Activated CD4-positive, alpha-beta T cell treated with anti-CD3 and anti-CD28 coated beads, Interleukin-2, amount 50 U/mL, for 1 hour (primary cell): ENCODE measurements at places on chromosomes 5 and 9.

DNA sequence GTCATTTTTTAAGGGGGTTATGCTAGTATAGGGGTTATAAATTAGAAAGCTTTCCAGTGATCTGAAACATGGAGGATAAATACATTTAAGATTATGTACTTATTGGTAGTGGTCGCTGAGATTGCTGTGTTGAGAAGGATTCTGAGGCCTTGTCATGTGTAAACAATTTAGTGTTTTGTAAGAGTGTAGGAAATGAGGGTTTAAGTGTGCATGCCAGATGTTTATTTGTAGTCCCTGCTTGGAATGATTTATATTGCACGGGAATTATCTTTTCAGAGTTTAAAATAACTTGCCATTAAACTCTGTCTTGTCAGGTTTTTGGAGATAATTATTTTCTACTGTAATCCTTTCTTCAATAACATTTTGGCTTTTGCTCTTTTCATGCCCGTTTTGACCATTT is 19.4 kb downstream of the ZNF618 start:
- DNase-seq: no peak

DNA sequence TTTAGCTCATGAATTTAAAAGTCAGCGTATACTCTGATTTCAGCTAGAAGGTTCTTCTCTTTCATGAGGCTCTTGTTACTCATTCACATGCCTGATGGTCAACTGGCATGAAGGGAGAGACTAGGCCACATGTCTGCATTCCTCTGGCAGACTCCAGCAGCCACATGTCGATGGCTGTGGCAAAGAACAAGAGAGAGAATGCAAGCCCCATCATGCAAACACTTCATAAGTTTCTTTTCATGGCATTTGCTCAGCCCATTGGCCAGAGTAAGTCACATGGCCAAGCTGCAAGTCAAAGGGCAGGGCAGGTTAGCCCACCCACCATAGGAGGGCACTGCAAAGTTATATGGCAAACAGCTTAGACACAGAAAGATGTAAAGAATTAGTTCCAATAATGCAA is 5.4 kb downstream of the KCNV2 start:
- DNase-seq: no peak

GRCh38 chr5:35677878-35678277 is 60.2 kb downstream of the SPEF2 start:
- DNase-seq: no peak

GRCh38 chr5:77239126-77239741 is 28.8 kb downstream of the PDE8B start:
- DNase-seq: no peak

DNA sequence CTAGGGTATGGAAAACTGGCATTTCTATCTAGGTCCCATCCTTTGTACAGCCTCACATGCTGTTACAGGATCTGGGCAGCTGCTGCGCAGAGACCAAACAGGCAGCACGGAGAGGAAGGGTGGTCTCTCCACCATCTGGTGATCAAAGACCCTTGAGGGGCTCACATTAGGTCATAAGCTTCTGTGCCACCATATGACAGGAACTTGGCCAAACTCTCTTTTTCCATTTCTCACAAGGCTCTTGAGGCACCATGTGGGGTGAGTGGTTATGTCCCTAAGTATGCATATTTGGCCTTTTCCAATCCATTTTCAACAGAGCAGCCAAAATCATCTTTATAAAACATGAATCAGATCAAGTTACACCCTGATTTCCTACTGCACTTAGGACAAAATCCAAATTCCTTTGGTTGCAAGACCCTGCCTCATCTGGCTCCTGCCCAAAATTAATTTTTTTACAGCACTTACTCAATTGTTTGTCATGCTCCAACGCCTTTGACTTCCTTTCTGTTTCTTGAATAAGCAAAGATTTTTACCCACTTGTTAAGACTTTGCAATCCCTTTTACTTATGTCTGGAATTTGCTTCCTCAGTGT is 730.0 kb downstream of the MAT2B start:
- no peak for DNase-seq

DNA sequence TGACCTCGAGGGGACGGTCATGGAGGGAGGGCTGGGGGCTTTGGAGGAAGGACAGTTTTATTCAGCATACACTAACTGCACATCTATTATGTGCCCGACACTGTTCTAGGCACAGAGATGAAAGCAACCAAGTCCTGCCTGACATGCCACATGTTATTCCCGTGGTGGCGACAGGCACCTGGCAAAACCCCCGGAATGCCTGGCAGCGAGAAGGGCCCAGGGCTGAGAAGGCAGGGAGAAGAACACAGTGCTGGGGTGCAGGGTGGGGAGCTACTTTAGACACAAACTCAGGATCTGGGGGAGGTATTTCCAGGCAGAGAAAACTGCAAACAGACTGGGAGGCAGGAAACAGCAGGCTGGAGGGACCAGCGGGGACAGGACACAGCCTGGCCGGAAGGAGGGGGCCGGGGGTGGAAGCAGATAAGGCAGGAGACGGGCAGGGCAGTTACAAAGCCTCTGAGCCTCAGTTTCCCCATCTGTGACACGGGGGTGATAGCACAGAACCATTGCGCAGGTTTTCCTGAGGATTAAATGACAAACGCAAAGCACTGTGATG is 77.7 kb downstream of the STK10 start:
- no peak for DNase-seq

DNA sequence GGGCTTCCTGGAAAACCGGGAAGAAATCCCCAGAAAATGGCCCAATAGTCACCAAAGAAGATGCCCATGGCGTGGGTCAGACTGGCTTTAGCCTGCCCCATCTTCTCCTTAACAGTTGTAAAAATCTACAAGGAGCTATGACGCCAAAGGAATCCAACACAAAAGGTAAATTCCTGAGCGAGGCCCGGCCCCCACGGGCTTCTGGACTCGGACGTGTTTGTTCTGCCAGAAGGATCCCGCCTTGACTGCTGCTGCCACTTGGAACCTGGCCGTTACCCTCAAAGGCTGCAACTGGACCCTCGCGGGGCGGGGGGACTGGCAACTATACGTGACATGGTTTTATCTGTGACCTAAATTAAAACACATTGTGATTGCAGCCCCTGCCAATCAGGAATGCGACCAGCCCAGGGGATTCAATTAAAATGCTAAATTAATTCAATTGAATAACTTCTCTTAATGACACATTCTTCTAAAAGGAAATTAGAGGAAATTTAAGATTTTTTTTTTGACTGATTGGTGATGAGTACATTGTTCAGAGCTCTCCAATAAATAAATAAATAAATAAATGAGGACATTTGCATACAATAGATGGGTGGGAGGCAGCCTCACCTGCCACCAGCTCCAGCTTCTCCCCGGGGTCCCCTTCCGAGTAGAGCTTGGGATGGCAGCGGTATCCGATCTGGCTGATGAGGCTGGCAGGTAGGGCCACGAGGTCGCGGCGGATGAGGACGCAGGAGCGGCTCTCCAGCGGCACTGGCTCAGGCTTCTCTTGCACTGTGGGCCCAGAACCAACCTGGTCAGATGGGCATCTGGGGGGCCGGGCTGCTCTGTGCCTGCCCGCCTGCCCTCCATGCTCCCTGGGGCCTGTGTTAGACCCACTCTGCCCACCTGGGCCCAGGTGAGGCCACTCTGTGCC is 54.7 kb upstream of the UBAC1 start:
- DNase-seq: no peak

DNA sequence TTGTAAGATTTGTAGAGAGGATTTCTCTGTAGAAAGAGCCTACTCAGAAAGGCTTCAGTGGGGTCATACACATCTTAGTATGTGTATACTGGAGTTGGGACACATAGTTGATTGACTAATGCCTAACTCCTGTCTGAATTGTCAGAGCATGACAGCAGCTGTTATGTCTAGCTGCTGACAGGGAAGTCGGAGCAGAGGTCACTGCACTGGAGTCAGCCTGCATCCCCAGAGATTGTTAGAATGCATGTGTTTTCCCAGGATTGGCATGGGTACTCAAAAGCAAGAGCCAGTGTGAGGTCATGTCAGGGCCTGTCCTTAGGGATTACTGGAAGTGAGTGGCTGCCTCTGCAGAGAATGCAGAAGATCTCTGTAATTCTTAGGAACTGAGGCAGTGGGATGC is 82.7 kb downstream of the ITGA1 start:
- no peak for DNase-seq

GRCh38 chr9:134423749-134424148 is 97.5 kb downstream of the RXRA start:
- no peak for DNase-seq

DNA sequence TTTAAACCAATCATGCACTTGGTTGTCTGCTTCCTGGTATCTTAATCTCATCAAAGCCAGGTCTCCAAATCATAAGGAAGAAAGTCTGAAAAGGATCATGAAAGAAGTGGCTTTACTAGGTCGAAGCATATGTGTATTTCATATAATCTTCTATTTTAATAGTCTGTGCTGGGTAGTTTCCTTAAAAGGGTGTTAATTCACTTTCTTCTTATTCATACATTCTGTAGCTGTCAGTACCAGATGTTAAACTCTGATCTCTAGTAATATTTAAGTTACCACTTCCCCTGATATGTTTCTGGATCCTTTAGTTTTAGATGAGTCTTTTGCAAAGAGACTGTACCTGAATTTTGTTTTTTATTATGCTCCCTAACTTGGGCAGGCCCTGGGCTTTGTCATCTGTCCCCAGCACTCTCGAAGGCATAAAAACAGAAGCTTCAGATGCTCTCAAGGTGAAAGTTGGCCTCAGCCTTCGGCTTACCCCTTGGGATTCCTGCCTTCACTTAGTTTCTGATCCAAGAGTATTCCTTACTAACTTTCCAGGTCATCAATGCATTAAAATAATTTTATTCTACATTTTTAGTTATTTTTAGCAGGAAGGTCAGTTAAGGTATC is 15.0 kb upstream of the LNPEP start:
- no peak for DNase-seq

GRCh38 chr5:180115326-180116076 is 43.9 kb upstream of the RNF130 start:
- DNase-seq: no peak

- no peak for DNase-seq
Observed at GRCh38 chr5:88813805-88814575, 69.0 kb downstream of the MEF2C start.

DNA sequence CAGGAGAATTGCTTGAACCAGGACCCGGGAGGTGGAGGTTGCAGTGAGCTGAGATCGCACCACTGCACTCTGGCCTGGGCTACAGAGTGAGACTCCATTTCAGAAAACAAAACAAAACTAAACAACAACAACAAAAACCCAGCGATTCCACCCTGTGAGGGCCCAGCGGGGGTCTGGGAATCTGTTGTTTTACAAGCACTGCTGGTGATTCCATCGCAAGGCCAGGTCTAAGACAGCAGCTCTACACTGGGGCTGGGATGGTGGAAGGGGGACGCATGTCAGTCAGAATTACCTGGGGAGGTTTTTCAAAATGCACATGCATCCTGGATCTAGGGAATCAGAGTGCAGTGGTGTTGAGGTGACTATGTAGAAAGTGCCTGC is 90.9 kb downstream of the ANKRD55 start:
- no peak for DNase-seq

- no peak for DNase-seq
Observed at GRCh38 chr5:14028938-14029584, 84.6 kb upstream of the DNAH5 start.

DNA sequence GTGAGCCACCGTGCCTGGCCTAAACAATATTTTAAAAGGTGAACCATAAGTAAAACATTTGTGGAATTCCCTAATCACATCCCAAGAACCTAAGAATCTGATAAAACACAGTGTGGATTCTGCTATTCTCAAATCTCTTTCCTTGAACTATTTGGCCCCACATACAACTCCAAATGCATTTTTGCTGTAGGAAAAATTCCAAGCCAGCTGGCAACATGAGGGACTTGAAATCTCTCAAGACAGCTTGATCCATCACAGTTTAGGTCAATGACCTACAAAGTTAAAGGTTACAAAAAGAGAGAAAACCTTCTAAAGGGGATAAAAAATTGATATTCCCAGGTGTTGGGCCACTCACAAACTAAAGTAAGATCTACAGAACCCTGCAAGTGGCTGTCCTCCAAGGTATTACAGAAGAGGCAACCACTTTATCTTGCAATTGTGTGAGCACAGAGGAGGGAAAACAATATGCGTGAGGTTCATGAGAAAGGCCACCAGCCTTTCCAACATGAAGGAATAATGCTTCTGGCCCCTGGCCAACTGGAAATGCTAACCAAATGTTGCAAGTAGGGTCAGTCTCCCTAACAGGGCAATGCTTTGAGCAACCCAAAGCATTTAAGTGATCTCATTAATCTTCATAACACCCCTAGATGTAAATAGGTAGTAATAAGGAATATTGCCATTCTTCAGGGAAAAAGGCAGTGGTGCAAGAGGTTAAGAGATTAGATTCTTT is 221.4 kb downstream of the SEMA5A start:
- DNase-seq: no peak

GRCh38 chr5:163944738-163945137 is 439.3 kb downstream of the MAT2B start:
- no peak for DNase-seq

DNA sequence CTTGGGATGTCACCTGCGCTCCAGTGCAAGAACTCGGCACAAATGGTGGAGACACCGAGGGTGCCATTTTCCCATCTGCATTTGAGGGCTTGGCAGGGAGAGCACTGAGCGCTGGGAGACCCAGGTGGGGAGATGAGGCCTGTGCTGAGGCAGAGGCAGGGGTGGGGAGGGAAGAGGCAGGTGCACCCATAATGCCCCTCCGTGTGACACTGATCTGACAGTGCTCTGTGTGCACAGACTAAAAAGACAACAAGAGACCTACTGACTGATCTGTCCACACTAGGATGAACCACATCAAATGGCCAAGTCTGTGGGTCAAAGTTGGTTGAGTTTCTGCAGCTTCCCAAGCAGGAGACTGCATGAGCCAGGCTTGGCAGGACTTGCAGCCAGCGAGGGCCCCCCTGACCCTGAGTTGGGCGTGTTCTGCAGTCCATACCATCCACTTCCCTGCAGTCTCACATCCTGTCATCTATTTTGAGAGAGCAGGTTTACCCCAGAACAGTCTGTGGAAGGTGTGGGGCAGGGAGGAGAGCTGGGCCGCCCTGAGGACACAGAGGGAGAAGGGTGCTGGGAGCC is 41.9 kb downstream of the NEK6 start:
- no peak for DNase-seq

GRCh38 chr9:133304477-133305377 is 29.7 kb upstream of the ABO start:
- DNase-seq: no peak

GRCh38 chr5:112388739-112389138 is 30.3 kb downstream of the EPB41L4A start:
- DNase-seq: no peak

GRCh38 chr5:34011536-34011935 is 3.7 kb upstream of the AMACR start:
- no peak for DNase-seq

- DNase-seq: no peak
Observed at GRCh38 chr9:109972026-109972882, 192.3 kb downstream of the PALM2AKAP2 start.
